Stimulated activated CD4-positive, alpha-beta T cell treated with anti-CD3 and anti-CD28 coated beads, Interleukin-4, amount 100 ng/mL, for 4 hours (primary cell): ENCODE measurements at places on chromosomes 2 and 18.

GRCh38 chr18:21636769-21637168 lies 24.7 kb downstream of the SNRPD1 start:
- no peak for DNase-seq

GRCh38 chr2:217903859-217904613 lies 98.8 kb downstream of the TNS1 start:
- DNase-seq: no peak

DNA sequence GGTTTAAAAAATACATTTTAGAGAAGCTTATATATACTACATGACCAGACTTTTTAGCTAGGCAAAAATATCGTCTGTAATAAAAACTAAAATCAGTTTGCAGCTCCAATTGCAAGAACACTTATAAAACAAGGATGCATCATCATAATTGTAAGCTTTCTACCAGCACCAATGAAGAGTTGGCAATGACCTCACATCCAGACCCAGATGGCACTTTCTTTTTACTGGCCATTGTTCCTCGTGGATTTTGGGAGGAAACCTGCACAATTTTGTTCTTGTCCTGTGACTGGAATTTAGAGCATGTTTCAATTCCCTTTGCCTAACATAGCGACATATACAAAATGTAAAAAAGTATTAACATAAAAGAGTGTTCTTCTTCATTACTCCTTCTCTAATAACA lies 174.3 kb downstream of the ZNF521 start:
- no peak for DNase-seq

DNA sequence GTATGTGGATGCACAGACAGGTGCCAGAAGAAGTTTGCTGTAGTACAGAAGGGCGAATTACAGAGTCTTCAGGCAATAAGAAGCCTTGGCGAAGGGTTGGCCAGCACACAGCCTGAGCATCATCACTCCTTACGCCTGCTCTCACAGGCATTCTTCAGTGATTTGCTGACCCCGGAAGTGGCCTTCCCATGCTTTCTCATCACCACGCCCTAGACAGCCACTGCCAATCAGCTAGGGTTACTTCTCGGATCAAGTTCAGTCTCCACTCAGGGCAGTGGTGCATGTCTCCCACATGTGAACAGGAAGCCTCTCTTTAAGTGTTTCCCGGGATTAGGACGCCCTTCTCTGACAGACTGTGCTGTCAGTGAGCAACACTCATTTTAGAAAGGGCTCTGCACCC lies 81.8 kb downstream of the C1QL2 start:
- DNase-seq: no peak

DNA sequence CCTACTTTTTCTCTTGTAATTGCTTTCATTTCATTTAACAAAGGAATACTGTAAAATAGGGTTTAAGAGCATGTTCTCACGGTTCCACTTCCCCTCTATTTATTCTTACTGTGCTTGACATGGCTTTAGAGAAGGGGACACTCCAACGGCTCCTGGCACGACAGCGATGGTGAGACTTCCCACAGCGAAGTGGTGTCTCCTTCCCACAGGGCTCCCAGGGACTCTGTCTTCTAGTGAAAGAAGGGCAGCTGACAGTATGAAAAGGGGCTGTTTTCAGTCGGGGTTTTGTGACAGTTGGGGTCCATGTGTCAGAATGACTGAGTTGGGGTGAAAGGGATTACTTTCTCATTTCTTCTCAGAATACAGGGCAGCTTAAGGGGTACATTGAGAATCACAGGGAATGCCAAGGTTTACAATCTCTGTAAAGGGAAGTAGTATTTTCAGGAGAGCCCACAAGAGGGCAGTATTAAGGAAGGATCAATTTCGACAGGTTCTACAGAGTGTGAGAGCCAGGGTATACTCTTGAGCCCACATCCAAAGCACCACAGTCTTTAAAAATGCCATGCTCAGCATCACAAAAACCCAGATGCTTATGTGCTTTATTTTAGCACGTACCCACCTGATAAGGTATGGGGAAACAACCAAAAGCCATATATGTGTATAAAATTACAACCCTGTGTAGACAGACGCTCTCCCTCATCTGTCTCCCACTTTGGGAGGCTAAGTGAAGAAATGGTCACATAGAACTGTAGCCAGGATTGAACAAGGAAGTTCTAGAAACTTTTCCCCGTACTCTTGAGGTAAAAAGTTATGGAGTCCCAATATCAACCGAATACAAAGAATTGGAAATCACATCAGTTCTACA lies 31.3 kb upstream of the RAPGEF4 start:
- no peak for DNase-seq
